Stimulated activated CD8-positive, alpha-beta memory T cell treated with anti-CD3 and anti-CD28 coated beads, Interleukin-7, amount 100 ng/mL, for 1 hour (primary cell): ENCODE measurements at places on chromosomes 5 and 9.

DNA sequence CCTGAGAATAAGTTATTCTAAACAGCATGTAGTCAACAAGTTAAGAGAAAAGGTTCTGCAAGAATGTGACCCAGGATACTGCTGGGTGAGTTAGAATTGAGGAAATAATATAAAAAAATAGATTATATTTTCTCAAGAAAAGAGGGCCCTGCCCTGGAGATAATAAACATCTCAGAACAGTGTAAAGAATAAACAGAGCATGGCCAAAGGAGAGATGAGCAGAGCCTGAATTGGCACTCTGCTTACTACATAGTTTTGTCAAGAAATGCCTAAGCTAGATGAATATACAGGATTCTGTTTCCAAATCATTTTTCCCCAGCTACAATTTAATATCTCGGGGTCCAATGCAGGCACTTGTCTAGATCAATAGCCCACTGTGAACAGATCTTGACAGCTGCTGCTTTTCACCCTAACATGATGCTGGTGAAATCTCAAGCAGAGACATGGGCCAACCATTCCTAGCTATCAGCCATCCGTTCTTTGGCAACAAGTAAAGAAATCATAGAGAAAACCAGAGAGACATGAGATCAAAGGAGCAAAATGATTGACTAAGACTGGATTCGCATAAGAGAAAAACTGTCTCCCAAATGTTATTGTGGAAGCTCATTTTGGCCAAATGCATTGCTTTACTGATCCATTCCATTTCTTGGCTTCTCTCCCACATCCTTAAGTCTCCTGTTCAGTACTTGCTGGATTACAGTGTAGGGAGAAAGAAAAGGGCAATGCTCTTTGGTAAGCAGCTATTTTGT lies 173.2 kb downstream of the PRELID2 start:
- no peak for DNase-seq

GRCh38 chr5:120919017-120919416 lies 454.9 kb downstream of the PRR16 start:
- DNase-seq, result no peak

- no peak for DNase-seq
These were observed 45.5 kb upstream of the IL7R start for GRCh38 chr5:35811108-35811741.

- no peak for DNase-seq
These were observed 4.1 kb downstream of the PTGS1 start for GRCh38 chr9:122374885-122375420.

- DNase-seq, result no peak
These were observed 8.2 kb upstream of the RALGDS start for GRCh38 chr9:133129001-133129795.

GRCh38 chr5:112787261-112787660 lies 49.6 kb downstream of the APC start:
- no peak for DNase-seq

DNA sequence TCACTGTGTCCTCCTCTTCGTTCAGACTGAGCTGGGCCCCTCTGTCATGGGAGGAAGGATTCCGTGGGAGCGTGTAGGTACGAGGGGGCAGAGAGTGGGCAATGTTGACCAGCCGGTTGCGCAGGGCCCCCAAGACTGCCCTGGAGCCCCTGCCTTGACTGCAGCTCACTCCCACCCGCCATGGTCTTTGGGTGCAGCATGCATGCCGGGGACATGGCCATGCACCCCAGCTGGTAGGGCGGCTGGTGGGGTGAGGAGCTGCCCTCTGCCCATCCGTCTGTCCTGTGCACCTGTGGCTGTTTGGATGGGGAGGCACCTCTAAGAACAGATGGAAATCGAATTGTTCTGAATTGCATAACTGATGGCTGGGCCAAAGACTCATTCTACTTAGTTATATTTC lies 42.6 kb upstream of the NPR3 start:
- no peak for DNase-seq

- no peak for DNase-seq
These were observed 84.4 kb downstream of the CNTLN start for GRCh38 chr9:17219261-17219660.

DNA sequence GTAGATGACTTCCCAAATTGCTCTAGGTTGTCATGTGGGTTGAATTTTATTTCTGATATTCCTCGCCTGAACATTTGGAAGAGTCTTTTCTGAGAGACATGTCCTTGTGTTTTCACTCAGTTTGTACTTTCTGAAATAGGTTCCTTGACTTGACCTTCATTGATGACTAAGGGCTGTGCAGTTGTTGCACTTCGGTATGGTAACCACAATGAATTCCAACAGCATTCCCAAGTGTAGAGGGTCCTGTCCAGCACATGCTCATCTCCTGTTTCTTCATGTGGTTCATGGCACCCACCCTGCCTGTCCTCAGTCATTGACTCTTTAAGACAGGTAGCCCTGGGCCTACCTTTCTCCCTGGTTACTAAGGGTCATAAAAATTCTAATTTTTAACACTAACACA lies 527.8 kb downstream of the MTRR start:
- no peak for DNase-seq

DNA sequence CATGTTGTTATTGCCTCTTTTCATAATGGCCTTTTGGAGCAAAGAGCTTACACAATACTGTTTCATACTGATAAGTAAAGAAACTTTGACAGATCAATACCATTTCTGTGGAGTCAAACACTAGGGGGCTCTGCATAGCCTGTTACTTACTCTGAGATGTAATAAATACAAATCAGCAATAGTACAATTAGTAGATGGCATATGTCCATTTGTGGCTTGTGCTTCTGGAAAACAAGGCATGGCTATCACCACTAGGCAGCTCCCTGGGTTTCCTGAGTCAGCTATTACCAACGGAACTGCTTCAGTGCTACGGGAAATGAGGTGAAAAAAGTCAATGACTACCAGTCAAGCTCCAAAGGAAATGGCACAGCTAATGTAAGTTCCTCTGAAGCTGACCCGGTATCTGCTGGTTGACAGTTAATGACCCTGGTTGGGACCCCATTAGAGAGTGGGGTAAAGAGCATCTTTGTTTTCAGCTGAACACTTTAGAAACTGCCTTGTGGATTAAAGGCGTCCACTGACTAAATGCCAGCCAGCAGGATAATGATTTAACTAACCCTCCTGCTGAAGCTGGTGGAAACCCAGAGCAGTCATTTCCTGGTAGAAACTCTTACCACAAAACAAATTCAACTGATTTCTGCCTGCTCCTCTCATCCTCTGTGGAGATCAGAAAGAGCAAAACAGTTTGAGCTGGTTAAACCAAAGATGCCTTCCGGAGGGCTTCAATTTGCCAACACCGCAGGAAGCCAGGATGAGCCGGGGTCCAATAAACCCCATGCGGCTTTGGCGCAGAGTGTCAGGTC lies 69.0 kb upstream of the FAM169A start:
- no peak for DNase-seq

DNA sequence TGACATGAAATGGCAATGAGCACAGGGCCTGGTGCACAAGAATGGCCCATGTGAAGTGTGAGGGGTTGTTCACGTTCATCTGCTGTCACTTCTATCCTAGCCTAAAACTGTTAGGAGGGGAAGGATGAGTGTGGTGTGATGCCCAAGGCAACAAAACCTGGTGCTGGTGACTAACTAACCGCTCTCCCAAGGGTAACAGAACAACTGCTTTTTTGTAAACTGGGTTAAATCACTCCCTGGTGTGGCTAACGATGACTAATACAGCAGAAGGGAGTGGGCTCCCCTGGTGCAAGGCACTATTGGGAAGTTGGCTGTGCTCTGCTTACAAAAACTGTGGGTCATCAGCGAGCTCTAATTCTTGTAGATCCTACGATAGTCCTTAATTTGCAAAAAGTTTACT lies 103.2 kb upstream of the VCAN start:
- no peak for DNase-seq

DNA sequence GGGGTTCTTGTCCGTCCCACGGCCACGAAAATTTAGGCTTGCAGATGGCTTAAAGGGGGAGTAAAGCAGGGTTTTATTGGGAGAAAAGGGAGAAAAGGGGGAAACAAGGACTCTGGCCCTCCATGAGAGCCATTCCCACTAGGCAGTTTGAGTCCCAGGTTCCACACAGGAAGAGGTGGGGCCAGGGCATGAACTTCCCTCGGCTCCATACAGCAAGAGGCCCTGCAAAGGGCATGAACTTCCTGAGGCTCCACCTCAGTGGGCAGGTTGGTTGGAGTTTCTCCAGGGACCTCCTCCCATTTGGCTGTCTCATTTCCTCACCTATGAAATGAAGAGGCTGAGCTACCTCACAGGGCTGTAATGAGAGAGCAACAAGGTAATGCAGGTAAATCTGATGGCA lies 229.7 kb downstream of the MAT2B start:
- DNase-seq, result no peak

DNA sequence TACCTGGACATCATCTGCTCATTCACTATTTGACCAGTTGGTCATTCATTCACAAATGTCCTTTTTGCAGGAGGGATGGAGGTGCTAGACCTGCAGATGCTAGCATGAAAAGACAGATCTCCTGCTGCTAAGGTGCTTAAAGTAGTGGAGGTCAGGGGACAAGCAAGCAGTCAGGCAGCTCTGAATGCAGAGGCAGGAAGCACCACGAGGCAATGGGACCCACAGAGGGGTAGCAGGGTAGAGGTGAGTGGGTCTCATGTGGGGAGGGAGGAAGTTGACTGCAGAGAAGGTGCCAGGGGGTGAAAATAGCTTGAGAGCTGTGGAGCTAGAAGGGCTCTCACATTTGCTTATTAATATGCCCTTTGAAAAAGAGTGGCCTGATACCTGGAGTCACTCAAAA lies 25.2 kb downstream of the FXN start:
- no peak for DNase-seq

DNA sequence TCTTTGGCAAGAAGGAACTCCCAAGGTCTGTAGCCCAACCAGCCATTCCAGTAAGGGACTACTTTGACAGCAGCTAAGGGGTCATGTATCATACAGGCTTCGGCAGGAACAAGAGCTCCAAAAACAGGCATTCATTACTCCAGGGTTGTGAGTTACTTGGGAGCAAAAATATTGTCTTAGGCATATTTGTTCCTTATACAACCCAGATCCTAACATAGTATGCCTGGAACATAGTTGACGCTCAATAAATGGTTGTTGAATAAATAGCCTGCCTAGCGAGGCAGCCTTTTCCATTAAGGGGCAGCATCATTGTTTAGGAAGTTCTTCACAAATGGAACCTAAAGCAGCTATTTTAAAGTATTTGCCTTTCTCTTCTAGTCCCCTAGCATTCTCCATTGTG lies 35.8 kb upstream of the FER start:
- no peak for DNase-seq

GRCh38 chr5:6115852-6116251 lies 262.5 kb downstream of the MED10 start:
- DNase-seq, result no peak

- DNase-seq, result no peak
These were observed 2.0 kb downstream of the HAVCR2 start for GRCh38 chr5:157106630-157107461.

DNA sequence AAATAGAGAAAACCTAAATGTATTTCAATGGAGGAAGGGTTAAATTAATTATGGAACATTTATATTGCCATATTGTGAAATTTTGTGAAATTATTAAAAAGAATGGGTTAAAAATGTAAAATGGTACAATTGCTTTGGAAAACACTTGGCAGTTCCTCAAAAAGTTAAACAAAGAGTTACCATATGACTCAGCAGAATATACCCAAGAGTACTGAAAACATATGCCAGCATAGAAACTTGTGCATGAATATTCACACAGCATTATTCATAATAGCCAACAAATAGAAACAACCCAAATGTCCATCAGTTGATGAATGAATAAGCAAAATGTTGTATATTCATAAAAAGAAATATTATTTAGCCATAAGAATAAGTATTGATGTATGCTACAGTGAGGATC lies 181.0 kb upstream of the MAST4 start:
- DNase-seq, result no peak

DNA sequence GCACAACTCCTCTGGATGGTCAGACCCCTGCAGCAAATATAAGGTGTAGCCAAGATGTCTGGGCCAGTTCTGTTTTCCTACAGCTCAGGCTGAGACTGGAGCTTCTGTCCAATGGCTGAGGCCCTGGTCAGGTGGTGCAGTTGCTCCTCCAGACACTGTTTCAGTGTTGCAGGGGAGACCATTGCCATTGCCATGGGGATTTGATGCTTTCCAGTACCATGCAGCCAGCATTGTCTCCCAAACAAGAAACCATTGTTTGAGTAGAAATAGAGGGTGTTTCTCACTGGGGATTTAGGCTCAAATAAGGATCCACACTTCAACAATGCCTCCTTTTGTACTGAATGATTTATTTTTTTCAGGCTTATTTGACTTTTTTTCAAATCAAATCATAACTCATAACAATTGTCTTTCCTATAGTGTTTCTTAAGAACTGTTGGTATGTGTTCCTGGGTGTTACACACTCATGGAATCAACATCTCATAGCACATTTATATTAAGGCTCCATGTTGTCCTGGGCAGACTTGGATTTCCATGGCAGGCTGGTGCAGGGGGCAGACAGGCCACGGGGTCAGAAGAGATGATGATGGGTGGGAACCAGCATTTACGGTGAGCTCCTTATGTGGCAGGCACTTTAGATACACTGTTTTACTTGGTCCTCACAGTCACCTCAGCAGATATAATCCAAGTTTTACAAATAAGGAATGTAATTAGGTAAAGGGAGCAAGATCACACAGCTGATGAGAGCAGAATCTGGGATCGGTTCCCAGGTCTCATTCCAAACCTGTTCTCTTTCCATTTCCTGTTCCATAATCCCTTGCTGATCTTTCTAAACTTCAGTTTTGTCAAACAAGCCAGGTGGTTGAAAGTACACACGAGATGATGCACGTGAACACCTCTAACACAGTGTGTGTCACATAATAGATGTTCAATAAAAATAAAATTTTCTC lies 95.9 kb upstream of the GNAQ start:
- DNase-seq, result no peak

DNA sequence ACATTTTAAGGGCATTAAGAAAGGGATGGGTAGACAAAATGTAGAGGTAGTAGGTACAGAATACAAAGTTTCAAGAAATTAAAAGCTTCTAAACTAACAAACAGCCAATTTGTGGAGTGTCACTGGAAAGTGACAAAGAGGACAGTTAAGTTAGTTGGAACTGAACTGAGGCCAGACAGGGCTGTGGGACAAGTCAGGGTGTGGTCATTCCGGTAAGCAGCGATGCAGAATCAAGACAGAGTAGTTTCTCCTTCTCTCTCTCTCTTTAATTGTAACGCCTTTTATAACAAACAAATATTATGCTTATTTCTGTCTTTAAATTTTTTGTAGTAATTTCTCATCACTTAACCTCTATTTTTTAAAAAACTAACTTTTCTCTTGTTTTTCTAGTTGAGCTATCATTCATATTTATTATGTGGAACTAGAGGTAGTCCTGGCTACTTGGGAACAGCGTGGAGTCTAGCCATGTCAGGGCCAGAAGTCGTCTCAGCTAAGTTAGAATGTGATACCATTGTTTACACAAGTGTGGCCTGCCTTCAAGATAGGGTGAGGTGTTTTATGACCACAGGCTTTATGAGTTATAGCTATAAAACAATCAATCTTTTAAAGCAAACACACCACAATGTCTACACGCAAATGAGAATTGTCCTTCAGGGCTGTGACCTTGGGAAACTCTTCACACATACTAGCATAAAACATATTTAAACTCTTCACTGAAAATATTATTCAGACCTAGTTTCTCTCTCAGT lies 115.3 kb upstream of the CDKN2B start:
- no peak for DNase-seq
